Amygdala (tissue), 56 donors: ENCODE measurements at places on chromosomes 6 and 20.
A peak's percentile ranks its signal among the peaks of the same experiment; 100 is the strongest.

GRCh38 chr6:119325559-119326265 lies 23.8 kb downstream of the MAN1A1 start:
- no peak for DNase-seq

- no peak for DNase-seq
These were observed 299.7 kb downstream of the PLCB1 start for GRCh38 chr20:8431538-8432434.

DNA sequence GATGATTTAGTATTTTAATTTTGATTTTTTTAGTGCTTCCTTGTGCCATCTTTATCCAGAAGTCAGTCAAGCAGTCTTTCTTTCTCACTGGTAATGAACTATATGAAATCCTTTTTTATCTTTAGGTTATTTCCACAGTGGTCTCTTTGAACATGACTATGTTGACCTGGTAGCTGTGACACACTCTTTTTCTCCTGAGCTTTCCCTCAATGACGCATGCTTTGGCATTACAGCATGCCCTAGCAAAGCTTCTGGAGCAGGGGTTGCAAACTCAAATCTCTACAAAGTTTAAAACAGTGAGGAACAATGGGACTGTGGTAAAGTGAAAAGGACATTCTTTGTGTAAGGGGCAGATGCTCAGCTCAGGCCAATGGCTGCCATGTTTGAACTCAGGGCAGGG lies 4.5 kb upstream of the PLAGL1 start:
- DNase-seq, result no peak

- no peak for DNase-seq
These were observed 1.5 kb downstream of the TREM2 start for GRCh38 chr6:41161380-41161779.

- no peak for DNase-seq
These were observed 4.7 kb upstream of the ADGRF5 start for GRCh38 chr6:46926481-46926880.

- DNase-seq, result no peak
These were observed 128.8 kb upstream of the SIM1 start for GRCh38 chr6:100593522-100593921.

GRCh38 chr6:72739368-72739779 lies 117.5 kb downstream of the KCNQ5 start:
- DNase-seq, result no peak

DNA sequence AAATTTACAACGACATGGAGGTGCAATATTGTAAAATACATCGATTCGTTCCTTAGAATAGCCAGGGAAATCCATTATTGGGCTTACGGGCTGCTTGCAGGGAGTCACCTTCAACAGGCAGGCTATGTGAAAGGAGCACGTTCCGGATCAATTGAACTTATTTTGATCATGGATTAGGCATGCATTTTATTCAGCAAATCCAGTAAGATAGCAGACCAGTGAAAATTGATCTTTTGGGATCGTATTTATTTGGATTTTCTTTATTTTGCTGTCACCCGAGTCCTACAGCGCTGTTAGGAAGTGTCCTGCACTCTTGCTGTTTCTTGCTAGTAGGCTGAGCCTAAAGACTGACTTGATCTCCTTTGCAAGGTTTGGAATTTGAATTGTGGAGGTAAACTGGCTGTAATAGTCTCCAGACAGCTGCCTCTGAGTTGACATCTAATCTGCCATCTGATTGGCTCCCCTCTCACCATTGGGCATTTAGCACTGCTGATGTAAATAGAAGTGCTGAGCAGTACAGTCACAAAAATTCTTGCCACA lies 3.0 kb downstream of the ARID1B start:
- peak; percentile 29 for DNase-seq

GRCh38 chr6:164007881-164008280 lies 593.4 kb downstream of the QKI start:
- no peak for DNase-seq

GRCh38 chr6:116349216-116349615 lies 21.5 kb upstream of the DSE start:
- DNase-seq, result no peak

GRCh38 chr20:370977-371754 lies 9.4 kb upstream of the TRIB3 start:
- no peak for DNase-seq

GRCh38 chr6:116399287-116399686 lies 28.5 kb downstream of the DSE start:
- DNase-seq, result no peak

DNA sequence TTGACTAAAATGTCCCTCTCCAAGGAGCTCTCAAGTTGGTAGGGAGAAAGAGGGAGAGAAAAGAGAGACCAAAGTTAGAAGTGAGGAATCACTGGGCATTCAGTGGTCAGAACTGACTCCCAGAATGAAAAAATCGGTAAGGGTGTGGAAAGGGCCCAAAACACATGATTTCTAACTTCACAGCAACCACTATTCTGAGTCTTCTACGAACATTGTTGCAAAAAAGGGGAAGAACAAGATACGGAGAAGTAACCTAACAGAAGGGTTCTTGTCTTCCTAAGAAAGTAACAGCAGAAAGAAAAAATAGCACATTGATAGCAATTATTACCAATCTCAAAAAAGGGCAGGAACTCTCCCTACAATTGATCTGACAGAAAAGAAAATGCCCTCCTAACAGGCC lies 65.6 kb downstream of the ATP9A start:
- no peak for DNase-seq

DNA sequence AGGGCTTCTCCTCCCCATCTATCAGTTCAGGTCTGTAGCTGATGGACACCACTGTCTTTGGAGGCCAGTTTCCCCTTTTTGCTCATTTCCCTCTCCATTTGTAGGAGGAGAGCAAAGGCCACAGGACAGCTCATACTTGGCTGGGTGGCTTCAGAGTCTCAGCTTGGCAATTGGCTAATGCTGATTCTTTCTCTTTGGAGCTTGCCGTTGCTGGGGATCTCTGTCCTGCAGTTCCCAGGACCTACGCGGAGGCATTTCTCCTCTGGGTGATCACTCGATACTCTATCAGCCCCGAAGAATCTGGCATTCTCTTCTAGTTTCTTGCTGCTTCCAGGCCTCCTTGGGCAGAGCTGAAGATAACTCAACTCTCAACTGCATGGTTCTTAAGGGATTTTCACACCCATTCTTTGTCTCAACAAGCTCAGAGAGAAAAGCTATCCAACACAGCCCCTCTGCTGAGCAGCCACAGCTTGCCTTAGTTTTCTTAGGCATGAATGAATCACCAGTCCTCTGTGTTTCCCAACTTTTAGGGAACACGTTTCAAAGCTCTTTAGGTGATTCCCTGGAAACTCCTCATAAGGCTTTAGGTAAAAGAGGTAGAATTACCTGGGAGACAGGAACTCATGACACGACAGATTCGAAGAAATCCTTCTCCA lies 19.2 kb upstream of the SSR1 start:
- DNase-seq, result no peak

GRCh38 chr6:135096403-135097130 lies 41.9 kb upstream of the HBS1L start:
- no peak for DNase-seq

GRCh38 chr20:16007962-16008361 lies 565.3 kb downstream of the KIF16B start:
- no peak for DNase-seq

DNA sequence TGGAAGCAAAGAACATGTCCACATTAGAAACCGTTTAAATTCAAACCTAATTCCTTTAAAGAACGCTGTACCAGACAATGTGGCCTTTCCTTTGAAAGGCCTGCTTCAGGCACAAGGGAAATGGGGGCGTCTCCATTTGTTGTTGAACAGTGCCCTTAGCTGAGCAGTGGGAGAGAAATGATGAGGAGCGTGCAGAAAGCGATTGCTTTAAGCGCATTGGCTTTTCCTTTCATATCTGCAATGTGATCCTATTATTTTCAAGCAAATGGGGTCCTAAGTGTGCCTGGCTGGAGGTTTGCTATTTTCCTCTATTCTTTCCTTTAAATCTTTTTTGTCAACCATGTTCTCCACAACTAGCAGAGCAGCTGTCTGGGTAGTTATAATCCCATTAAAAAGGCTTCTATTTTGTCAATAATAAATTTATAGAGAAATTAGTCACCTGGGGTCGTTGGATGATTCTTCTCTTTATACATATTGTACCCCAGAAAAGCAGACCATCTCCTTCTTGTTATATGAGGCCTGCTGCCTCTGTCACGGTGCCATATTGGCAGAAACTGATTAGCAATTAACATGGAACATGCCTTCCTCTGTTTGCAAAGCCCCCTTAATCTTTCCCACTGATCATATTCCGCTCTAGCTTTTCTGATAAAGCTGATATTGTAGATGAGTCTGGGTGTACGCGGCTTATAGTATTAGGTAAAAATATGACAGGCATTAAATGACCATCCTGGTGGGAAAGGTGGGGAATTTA lies 151.1 kb upstream of the JAG1 start:
- DNase-seq, result no peak

- peak; percentile 40 for DNase-seq
These were observed 12.3 kb upstream of the HDDC2 start for GRCh38 chr6:125314009-125314581.

GRCh38 chr20:24507182-24507853 lies 37.9 kb downstream of the SYNDIG1 start:
- no peak for DNase-seq

- DNase-seq, result no peak
These were observed 38.2 kb downstream of the NFYA start for GRCh38 chr6:41111017-41111416.

DNA sequence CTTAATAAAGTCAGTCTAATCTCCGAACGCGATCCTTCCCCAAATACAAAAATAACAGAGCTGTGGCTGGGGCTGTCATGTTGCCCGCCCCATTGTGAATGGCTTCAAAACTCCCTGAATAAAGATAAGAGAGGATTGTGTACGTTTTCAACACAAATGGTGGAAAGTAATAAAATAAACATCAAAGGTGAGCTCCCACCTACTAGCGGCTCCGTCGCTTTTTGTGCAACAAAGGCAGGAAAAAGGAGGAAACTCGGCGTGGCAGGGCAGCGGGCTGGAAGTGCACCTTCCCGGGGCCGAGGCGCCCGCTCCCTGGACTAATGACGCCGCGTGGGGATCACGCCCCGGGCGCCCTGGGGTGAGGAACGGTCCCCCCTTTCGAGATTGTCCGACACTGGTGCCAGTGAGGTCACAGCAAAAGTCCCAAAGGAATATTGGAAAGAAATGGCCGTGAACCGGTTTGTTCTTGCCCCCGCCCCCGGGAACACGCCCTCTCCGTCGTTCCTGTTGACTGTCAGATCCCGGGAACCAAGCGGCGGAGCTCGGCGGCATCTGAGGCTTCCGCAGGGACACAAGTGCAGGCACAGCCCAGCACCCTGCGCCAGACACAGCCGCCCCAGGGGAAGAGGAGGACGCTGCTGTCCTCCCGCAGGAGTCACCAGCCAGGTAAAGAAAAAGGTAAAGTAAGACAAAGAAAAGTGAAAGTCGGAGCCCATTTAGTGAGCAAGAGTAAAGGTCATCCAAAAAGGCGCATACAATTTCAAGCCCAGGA lies 1.1 kb upstream of the FOXQ1 start:
- DNase-seq, result no peak

- no peak for DNase-seq
These were observed 86.8 kb downstream of the RPP40 start for GRCh38 chr6:4916954-4917561.

DNA sequence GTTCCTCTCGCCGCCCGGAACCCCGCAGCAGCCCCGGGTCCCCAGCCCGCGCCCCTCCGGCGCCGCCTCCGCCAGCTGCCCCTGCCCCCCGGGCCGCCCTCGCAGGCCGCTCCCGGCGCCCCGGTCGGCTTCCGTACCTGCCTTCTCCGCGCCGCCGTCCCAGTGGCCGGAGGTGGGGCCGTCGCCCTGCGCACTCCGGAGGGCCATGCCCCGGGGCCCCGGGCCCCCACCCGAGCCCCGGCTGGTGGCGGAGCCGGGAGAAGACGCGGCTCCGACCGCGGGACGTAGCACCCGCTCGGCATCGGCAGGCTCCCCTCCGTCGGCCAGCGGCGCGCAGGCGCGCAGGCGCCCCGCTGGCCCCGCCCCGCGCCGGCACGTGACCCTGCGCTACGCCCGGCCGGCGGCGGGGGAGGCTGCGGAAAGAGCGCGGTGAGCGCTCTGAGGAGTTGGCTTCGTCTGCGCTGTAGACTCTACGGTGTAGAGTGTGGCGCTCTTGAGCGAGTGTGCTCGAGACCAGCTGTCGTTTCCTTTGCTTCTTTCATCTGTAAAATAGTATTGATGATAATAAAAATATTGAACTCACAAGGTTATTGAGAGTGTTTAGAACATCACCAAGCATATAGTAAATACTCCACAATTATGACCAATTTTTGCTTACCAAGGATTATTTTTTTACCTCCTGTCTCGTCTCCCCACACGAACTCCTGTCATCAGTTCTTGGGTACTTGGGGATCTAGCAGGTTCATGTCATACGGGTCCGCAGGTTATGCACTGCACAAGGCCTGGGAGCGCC lies at the start of gene TBC1D20:
TBC1D20 (minus strand) TSS at position 335 of the 793 bp plus-strand sequence; CDS start at position 207, 128 bp downstream.
- DNase-seq, result peak; percentile 52

- DNase-seq, result no peak
These were observed 90.0 kb upstream of the SIRPA start for GRCh38 chr20:1805161-1805581.

DNA sequence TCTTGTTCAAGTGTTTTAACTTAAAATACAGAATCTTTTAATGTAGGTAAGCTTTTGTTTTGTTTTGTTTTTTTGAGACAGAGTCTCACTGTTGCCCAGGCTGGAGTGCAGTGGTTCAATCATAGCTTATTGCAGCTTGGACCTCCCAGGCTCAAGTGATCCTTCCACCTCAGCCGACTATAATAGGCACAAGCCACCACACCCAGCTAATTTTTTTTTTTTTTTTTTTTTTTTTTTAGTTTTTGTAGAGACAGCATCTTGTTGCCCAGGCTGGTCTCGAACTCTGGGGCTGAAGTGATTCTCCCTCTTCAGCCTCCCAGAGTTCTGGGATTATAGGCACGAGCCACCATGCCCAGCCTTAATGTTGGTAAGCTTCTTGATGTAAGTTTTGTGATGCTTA lies 3.3 kb downstream of the EFHC1 start:
- no peak for DNase-seq

GRCh38 chr6:122809001-122809400 lies 19.9 kb downstream of the SMPDL3A start:
- DNase-seq, result no peak

- DNase-seq, result no peak
These were observed 4.8 kb upstream of the NHSL1 start for GRCh38 chr6:138503881-138504680.

DNA sequence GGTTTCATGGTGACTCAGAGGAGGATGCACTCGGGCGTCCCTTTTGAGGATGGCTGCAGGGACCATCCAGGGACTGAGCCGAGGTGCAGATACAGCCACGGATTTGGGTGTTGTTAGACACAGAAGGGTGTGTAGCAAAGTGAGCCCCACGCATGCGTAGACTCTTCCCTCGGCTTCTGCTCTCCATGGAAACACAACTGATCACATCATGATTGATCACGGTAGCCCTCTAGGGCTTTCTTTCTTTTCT lies 606 bp upstream of the ULBP1 start:
- no peak for DNase-seq

GRCh38 chr6:132614554-132614953 lies 9.5 kb downstream of the TAAR2 start:
- no peak for DNase-seq
